ENCODE measurements at places on chromosomes 3 and 15. TPM values are rescaled to one million over a fixed set of nuclear protein-coding genes. Genes with fewer than 3 reads are reported as not detected.

- no peak for DNase-seq
Observed at GRCh38 chr3:114194750-114195149, 15.9 kb upstream of the DRD3 start.

- DNase-seq = no peak
Observed at GRCh38 chr3:10198761-10199649, 34.3 kb downstream of the IRAK2 start.

GRCh38 chr3:134704556-134704955 lies 53.7 kb upstream of the KY start:
- no peak for DNase-seq

DNA sequence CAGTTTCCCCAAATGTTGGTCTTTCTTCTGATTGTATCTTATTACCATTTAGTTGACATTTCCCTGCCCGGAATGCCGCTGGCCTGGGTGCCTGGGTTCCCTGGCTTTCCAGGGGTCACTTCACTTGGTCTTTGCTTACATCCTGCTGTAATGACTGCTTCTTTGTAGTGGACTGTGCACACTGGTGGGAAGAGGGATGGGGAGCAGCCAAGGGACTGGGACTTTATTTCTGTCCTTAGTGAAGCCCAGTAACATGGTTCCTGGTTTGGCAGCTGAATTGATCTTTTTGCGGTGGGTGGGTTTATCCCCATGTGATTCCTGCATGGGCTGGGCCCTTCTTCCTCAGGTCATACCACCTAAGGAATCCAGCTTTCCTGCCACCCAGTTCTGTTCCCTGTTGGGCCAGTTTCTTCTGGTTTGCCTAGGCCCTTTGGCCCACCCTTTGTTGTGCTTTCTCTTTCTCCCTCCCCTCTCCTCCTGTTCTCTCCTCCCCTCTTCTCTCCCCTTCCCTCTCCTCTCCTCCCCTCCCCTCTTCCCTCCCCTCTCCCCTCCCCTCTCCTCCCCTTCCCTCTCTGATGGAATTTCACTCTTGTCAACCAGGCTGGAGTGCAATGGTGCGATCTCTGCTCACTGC lies 41.9 kb downstream of the TRIM71 start:
- DNase-seq = no peak

- DNase-seq = no peak
Observed at GRCh38 chr3:50340147-50340447, 539 bp downstream of the RASSF1 start.

- DNase-seq = peak; percentile 45
Observed at GRCh38 chr15:72195101-72195511, 2.5 kb downstream of the GRAMD2A start.

- DNase-seq = no peak
Observed at GRCh38 chr3:51815614-51816013, 36.6 kb upstream of the IQCF6 start.

GRCh38 chr3:10474847-10475246 lies 30.5 kb downstream of the ATP2B2 start:
- DNase-seq = no peak

DNA sequence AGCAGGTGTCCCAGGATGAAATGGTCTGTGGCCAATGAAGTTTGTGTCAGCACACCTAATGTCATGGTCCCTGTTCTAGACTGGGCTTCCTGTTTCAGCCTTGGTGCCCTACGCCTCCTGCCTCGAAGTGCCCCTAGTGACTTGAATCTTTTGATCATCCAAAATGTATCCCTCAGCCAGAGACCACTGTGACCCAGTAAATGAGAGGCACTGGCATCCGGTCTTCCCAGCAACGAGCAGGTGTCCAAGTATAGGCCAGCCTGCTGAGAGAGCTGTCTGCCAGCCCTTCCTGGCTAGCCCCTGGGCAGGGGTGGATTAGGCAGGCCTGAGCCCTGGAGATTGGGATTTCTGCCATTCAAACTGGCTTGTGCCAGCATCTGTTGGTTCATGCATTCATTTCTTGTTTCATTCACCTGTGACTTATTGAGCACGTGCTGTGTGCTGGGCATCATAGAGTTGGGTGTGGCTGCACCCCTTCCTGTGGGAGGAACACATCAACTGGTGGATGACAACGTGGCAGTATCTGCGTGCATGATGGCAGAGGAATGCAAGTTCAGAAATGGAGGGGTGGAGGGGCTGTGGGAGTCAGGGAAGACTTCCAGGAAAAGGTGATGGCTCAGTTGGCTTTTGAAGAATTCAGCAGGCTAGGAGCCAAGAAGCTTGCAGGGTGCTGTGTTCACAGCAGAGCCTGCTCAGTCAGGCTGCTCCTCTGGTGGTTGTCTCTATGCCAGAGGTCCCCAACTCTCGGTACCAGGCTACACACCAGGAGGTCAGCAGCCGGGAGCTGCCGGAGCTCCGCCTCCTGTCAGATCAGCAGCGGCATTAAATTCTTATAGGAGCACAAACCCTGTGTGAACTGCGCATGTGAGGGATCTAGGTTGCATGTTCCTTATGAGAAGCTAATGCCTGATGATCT lies 21.6 kb downstream of the ESYT3 start:
- DNase-seq = no peak

DNA sequence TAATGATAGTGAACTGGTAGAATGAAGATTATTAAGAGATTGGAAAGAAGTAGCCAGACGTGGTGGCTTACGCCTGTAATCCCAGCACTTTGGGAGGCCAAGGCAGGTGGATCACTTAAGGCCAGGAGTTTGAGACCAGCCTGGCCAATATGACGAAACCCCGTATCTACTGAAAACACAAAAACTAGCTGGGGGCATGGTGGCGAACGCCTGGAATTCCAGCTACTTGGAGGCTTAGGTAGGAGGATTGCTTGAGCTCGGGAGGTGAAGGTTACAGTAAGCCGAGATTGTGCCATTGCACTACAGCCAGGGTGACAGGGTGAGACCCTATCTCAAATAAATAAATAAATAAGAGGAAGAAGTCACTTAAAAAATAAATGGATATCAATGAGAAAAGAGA lies 14.0 kb downstream of the USP8 start:
- no peak for DNase-seq

DNA sequence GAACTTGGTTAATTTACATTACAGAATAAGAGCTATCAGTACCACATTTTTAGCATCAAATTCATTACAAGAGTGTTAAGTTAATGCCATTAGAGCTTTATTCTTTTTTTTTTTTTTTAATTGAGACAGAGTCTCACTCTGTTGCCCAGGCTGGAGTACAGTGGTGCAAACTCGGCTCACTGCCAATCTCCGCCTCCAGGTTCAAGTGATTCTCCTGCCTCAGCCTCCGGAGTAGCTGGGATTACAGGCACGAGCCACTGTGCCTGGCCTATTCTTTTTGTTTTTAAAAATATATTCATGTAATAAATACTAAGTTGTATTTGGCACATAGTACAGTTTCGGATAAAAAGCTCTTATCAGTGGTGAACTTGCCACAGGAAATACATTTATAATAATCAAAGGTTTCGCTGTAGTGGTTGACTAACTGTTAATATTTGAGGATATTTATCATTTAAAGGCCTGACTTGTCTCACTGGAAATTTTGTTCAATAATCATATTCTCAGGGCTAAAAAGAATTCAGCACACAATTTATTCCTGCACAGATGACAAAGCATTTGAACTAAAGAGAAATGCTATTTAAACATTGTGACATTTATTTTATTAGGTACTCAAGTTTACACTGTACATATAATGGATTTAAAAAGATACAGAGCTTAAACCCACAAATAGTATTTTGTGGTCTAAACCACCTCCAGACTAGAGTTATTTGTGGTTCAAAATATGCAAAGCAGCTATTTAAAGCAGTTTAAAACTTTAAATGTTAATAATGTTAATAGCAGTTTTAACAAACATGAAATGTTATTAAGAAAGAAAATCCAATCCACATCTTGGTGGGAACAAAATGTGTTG lies 6.1 kb upstream of the LEKR1 start:
- no peak for DNase-seq

GRCh38 chr3:45127130-45127822 lies 18.9 kb downstream of the CDCP1 start:
- no peak for DNase-seq

DNA sequence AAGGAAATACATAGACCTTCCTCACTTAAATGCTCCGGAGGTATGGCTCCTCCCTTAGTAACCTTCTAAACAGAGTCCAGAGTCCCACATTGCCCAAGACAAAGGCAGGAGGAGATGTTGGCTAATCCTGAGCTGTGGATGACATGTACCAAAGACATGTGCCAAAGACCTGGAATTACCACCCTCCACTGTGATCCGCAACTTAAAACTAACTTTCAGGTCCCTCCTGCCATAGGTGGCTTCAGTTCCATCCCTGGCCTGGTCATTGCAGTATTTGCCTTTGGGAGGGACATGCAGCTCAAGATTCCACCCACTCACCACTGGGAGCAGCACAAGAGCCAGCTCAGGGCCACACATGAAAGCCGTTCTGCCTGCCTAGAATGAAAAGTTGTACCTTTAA lies 28.0 kb downstream of the MYZAP start:
- DNase-seq = no peak

DNA sequence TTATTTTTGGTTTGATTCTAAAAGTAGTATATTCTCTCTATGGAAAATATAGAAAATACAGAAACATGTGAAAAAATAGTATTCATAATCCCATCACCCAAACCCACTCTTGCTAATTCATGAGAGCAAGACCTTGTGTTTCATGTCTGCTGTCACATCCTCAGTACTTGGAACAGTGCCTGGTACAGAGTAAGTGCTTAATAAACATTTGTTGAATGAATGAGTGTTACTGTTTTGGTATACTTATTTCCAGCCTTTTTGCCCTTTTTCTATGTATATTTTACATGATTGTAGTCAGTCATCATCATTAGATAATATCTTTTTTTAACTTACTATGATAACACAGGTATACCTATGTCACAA lies 59.3 kb downstream of the IL16 start:
- DNase-seq = no peak

DNA sequence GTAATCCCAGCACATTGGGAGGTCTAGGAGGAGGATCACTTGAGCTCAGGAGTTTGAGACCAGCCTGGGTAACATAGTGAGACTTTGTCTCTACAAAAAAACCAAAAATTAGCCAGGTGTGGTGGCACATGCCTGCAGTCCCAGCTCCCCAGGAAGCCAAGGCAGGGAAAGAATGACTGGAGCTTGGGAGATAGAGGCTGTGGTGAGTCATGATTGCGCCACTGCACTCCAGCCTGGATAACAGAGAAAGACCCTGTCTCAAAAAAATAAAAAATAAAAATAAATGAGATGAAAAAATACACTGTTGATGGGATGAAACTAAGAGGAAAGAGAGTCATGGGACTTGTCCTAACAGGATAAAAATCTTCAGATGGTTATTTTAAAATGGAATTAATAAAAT lies 137.6 kb downstream of the IMPG2 start:
- no peak for DNase-seq

DNA sequence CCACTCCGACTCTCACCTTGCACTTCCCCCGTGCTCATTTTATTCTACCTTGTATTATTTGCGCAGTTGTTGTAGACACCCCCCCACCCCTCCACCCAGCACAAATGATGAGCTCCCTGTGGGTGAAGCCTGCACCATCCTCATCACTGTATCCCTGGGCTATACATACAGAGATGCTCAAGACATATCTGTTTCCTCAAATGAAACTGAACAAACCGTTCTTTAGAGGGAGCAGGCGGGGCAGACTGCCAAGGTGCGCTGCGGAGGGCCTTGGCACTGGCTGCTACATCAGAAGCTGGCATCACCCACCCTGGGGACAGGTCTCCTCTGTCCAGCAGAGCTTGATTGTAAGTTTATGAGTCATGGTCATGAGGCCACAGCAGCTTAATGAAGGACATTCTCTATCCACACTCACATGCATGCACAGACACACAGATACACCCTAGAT lies 29.0 kb downstream of the ADCY5 start:
- DNase-seq = peak; percentile 58

DNA sequence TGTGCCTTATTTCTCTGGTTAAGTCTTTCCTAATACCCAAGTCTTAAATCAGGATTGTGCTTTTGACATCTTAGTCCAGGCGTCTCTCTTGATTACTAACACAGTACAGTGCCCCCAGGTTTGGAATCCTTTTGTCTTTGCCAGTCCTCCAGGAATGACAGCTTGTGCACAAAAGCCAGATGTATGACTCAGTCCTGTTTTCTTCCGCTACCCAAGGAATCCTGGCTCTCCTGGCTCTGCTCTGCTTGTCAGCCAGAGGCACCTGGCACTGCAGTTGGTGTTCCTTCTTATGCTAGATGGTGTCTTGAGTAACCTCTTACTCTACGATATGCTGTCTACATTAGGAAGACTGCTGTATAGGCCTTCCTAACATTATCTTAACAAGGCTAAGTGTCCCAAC lies 728.2 kb upstream of the NECTIN3 start:
- DNase-seq = no peak

DNA sequence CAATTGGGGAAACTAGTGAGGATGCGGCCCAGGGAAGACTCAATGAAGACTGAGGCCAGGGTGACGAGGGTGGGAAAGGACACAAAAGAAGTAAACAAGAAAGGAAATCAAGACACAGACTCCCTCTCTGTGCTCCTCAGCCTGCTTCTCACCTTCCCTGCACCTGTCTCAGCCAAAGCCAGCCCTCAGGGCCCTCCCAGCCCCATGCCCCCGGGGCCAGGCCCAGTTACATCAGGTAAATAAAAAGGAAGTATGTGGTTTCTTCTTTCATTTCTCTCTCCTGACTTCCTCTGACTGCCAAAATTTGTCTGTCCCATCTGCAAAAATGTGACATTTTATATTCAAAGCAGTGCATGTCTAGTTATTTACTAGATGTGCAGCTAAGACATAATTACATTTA lies 328.0 kb downstream of the UACA start:
- no peak for DNase-seq

GRCh38 chr15:88623061-88623460 lies 1.9 kb downstream of the AEN start:
- no peak for DNase-seq

Gene C15orf62
- not detected for total RNA-seq

Gene PRSS50
- not detected for total RNA-seq

Gene DISP2
- total RNA-seq = 5.3 TPM

Gene GPR27
- 43.6 TPM for total RNA-seq

Gene PLOD2
- total RNA-seq = 14.7 TPM

Gene MGLL
- 31.4 TPM for total RNA-seq

Gene IQCF5
- not detected for total RNA-seq

Gene CD200
- total RNA-seq = 49.7 TPM

Gene WDR49
- 10.6 TPM for total RNA-seq

Gene SI
- total RNA-seq = not detected

Gene RLBP1
- total RNA-seq = 3.3 TPM
